ENCODE measurements at places on chromosomes 5 and 9.

DNA sequence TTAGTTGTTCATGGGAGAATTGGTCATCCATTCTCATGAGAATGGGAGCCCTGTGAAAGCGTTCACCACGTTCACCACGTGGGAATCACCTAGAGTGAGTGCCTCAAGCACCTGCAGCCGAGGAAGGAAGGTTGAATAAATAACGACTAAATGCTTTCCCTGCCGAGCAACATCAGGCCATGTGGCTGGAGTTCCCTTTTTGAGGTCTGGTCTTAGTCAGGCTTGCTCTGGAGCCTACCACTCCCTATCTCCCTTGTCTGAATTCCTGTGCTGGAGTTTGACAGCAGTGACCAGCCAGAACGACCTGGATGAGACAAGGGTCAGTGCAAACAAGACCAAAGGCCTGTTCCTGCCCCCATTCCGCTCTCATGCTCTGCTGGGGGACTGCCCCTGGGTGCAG, 28.5 kb downstream of the KCNMB1 start:
- DNase-seq = no peak

DNA sequence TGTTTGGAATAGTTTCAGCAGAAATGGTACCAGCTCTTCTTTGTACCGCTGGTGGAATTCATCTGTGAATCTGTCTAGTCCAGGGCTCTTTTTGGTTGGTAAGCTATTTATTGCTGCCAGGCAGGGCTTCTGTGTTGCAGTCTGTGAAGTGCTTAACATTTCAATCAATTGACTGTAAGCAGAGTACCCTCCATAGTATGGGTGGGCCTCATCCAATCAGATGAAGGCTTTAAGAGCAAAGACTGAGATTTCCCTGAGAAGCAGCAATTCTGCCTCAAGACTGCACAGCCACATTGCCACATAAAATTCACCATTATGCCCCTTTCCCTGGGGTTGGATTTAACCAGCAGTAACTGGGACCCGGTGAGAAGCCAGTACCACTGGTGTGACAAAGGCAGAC, 98.9 kb upstream of the ICE1 start:
- DNase-seq = no peak

DNA sequence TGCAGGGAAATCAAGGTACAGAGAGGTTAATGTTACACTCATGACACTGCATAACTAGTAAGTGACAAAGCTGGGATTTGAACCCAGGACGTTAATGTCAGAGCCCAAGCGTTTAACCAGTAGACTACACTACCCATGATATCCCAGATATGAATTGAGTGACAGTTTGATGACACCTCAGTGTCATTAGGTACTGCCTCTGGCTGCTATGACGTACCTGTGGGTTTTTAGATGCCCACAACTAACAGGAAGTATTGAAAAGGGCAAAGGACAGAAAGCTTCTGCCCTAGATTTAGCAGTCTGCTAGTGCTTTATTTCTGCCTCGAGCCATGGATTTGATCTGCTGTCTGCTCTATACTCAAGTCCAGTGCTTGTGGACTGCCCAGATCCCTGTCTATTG, 56.2 kb downstream of the GLRA1 start:
- DNase-seq = no peak

- DNase-seq = no peak
These were observed 72.4 kb downstream of the TMEM215 start for GRCh38 chr9:32855752-32856151.

GRCh38 chr9:71854811-71855210, 56.2 kb downstream of the ABHD17B start:
- no peak for DNase-seq

Data from pons (tissue), 1 donor.